Cardiac septum (tissue), 1 donor: ENCODE measurements at places on chromosomes 13 and 19.

- no peak for DNase-seq
Measured at GRCh38 chr19:3243819-3244700, 19.6 kb downstream of the CELF5 start.

GRCh38 chr19:31626941-31627340 is 277.7 kb upstream of the TSHZ3 start:
- no peak for DNase-seq

GRCh38 chr13:29160862-29161261 is 340.7 kb downstream of the MTUS2 start:
- DNase-seq, result no peak

DNA sequence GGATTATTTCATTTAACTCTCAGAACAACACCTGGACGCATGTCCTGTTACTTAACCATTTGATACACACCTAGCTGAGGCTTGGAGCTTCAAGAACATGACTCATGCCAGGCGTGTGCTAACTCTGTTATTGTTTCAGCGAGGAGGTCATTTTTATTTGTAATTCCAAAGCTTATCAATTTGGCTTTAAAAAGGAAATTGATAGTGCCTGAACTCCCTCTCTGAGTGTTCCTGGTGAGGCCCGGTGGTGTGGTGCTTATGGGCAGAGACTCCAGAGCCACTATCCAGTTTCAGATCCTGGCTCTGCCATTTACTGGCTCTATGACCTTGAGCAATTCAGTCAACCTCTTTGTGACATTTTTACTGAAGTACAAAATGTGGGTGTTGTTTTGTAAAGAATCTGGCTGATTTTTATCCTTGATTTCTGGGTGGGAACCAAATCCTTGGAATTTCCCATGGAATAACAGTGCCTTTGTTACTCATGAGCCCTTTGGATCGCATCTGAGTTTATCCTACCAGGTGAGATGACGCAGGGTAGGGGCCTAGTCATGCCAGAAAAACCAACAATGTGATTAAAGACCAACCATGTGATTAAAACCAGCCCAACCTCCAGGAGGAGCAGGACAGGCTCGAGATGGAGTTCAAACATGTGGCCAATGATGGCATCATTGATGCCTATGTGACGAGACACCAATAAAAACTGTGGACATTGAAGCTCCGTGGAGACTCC is 198.8 kb downstream of the MYO16 start:
- no peak for DNase-seq

DNA sequence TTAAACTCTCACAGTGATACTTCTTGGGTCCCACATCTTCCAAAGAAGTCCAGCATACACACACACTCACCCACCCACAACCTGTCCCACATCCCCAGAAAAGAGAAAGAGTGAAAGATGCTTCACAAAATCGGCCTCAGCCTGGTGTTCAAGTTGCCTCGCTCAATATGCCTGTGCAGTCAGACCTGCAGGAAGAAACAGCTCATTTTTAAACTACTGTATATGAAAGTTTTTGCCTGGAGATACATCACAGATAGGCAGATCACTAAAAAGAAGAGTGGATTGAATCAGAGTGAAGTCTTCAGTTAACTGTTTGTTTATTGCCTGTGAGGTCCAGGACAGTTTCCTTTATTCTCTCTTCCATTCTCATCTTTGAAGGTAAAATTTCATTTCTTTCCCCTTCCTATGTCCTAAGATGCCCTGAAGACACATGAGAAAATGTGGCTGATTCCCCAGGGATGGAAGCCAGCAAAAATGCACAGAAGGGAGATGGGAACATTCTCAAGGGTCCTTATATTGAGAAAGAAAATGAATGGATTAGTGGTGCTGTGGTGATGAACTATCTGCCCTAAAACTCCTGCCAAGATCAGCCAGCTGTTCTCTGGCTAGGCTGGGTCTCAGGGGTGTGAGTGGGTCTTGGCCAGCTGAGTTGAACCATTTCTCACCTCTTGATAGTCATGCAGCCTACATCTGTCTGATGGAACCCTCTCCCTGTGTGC is 259.0 kb downstream of the ITGBL1 start:
- DNase-seq, result no peak

DNA sequence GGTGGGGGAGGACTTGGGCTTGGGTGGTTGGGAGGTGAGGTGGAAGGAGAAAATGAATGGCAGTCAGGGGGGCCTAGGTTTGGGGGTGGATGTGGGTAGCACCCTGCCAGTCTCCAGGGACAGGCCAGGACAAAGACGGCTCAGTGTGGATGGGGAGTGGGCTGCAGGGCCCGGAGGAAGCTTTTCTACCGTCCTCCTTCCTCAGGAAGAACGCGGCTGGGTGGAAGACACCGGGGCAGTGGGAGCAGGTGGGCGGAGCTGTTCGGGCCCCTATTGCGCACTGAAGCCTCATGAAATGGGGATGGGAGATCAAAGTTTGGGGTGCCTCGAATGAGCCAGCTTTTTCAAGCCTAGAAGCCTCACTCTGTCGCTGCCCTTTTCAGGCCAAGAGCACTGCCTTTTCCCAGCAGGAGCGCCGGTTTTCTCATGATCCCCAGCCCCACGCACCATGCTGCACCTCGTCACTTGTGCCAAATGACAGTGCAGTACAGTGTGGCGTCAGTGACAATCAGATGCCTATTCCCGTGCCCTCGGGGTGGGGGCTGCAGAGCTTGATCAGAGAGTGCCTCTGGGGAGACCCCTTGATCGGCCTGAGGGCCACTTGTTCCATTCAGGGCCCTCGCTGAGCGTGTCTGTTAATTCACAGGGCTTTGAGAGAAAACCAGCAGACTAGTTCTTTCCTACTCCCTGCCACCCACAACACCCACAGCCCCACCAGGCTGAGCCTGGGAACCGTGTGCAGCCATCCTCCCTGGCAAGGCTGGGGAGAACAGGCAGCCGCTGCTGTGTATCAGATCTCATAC is 1.5 kb downstream of the CALM3 start:
- no peak for DNase-seq

DNA sequence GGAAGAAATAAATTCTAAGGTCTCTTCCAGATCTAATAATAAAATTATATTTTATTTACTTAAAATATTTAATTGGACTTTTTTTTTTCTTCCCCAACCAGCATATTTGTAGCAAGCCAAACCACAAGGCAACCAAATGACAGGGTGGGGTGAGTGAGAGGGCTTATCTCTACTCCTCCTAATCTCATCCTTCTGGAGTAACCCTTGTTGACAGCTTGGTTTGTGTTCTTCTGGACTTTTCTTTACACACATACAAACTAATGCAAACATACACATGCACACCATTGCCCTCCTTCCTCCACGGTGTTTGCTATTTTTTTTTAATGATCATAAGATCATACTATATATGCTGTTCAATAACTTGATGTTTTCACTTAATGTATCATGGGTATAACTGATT is 383.1 kb downstream of the DLEU7 start:
- no peak for DNase-seq

GRCh38 chr19:40191836-40192646 is 815 bp downstream of the MAP3K10 start:
- DNase-seq, result no peak

- DNase-seq, result no peak
Measured at GRCh38 chr19:47471733-47472457, at the start of gene SLC8A2. Gene SLC8A2 (minus strand): TSS chr19:47471893. CDS start chr19:47466403, 5,490 bp downstream.

- DNase-seq, result peak; percentile 92
Measured at GRCh38 chr19:1853295-1854038, 5.2 kb upstream of the REXO1 start.

GRCh38 chr13:78100486-78100885 is 181.9 kb upstream of the EDNRB start:
- DNase-seq, result no peak
